Activated CD4-positive, alpha-beta T cell treated with anti-CD3 and anti-CD28 coated beads for 4 hours (primary cell): ENCODE measurements at places on chromosomes 1 and 21.

GRCh38 chr21:39097981-39098380 lies 85.3 kb downstream of the PSMG1 start:
- DNase-seq, result no peak

DNA sequence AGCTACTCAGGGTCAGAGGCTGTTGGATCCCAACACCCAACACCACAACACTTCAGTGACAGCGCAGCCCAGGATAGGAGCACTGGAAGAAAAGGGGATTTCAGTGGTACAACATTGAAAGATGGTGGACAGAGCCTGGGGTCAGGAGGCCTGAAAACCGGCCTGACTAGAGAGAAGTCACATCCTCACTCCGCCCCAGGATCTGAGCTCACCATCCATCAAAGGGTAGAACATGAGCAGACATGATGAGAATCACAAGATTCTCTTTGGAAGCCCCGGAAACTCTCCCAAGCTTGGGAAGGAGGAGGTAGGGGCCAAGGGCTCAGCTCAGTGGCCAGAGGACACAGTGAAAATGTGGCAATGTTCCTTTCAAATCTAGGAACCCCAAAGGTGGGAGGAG lies 271.3 kb downstream of the NPHP4 start:
- DNase-seq, result no peak

- no peak for DNase-seq
Observed at GRCh38 chr1:1100296-1100695, 15.6 kb downstream of the C1orf159 start.

GRCh38 chr1:43316738-43317520 lies 16.1 kb downstream of the TIE1 start:
- DNase-seq, result no peak

DNA sequence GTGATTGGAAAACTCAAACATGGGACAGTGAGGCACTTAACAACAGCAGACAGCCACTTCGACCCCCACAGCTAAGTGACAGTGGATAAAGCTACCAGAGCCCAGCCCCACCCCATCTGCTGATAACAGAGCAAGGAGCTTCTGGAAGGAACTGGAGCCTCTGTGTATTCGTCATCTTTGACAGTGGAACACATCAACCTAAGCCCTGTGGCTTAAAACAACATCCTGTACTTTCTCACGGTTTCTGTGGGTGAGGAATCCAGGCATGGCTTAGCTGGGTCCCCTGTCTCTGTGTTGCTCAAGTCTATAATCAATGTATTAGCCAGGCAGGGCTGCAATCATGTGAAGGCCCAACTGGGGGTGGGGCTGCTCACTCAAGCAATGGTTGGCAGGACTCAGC lies 18.4 kb upstream of the SIPA1L2 start:
- DNase-seq, result no peak

GRCh38 chr1:75124510-75124909 lies 9.7 kb upstream of the LHX8 start:
- DNase-seq, result no peak

GRCh38 chr1:54892586-54892985 lies 5.6 kb upstream of the DHCR24 start:
- DNase-seq, result no peak

GRCh38 chr1:13893409-13893821 lies 193.4 kb downstream of the PRDM2 start:
- DNase-seq, result no peak

DNA sequence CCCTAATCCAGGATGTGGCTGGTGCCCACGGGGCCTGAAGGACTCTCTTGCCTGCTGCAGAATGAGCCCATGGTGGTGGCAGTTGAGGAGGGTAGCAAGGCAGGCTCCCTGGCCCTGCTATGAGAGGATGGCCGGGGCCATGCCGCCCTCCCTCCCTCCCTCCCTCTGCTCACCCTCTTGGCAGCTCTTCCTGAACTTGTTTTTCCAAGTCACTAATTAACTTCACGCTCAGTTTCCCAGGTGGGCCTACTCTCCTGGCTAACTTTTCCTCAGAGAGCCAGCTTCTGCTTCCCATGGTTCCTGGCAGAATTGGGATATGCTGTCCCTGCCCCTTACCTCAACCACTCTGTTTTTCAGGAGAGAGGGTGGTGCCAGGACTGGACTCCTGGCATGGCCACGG lies 10.2 kb downstream of the KCNC4 start:
- no peak for DNase-seq

DNA sequence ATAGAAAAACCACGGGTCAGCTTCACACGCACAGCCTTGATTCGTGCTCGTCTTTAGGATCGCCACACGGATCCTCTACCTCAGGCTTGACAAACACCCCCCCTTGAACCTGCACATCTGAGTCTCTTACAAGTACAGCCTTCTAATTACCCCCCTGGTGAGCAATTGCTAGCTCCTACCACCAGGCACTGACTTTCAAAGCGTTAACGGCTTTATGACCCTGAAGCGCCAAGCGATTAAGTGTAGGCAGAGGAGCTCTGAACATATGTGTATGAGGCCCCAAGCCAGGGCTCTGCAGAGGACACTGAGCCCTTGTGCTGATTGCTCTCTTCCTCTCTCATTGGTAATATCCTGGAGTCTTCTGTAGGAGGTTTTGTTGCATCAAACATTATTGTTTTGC lies 55.7 kb upstream of the EPHA8 start:
- DNase-seq, result no peak

GRCh38 chr1:115240297-115240696 lies 97.8 kb downstream of the NGF start:
- no peak for DNase-seq

DNA sequence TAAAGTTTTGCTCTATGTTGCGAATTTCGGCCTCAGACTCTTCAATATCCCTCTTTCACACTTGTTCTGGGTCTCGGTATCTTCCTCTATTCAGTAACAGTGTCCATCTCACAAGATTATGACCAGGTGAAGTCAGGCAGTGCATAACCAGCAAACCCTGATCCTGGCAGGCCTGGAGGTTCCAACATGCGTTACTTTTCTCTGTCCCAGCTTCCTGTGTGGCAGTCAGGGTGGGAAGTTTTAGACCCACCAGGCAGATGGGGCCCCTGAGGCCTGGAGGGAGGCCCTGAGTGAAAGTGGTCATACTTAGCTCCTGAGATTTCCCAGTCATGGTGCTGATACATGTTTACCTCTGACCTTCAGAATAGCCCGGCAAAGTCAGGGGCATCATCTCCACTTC lies 5.1 kb downstream of the TMEM61 start:
- no peak for DNase-seq

DNA sequence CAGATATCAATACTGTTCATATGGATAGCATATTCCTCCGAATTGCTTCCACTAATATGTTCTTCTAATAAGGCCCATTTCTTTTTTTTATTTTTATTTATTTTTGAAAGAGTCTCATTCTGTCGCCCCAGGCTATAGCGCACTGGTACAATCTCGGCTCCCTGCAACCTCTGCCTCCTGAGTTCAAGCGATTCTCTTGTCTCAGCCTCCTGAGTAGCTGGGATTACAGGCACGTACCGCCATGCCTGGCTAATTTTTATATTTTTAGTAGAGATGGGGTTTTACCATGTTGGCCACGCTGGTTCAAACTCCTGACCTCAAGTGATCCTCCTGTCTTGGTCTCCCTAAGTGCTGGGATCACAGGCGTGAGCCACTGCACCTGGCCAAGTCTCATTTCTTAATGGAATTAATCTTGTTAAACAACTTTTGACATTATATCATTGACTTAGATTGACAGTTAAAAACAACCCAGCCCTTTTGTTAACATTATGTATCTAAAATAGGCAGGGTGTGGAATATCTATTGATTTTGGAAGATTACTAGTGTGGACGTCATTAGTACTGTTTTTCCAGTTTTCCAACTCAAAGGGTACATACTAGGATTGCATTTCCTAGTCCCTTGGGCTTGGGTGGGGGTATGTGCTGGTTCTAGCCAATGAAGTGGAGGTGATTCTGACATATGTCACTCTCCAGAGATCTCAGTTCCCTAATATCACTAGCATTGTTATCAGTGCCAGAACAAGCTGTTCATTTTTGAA lies 281.4 kb downstream of the GRIK1 start:
- DNase-seq, result no peak

DNA sequence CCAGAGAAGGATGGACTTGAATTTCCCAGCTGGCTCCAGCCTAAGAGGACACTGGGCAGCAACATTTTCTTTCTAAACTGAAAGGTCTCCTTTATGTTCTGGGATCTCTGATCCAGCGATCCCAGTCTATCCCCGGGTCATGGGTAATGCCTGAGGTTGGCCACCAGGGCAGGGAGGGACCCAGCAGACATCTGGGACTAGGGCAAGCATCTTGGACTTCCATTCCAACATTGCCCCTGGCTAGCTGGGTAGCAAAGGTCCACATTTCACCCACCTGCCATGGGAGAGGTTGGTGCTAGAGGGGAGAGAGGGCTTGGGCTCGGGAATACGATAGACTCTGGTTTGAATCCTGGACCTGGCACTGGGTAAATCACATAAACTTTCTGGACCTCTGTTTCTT lies 84.6 kb downstream of the LRRN2 start:
- DNase-seq, result no peak

DNA sequence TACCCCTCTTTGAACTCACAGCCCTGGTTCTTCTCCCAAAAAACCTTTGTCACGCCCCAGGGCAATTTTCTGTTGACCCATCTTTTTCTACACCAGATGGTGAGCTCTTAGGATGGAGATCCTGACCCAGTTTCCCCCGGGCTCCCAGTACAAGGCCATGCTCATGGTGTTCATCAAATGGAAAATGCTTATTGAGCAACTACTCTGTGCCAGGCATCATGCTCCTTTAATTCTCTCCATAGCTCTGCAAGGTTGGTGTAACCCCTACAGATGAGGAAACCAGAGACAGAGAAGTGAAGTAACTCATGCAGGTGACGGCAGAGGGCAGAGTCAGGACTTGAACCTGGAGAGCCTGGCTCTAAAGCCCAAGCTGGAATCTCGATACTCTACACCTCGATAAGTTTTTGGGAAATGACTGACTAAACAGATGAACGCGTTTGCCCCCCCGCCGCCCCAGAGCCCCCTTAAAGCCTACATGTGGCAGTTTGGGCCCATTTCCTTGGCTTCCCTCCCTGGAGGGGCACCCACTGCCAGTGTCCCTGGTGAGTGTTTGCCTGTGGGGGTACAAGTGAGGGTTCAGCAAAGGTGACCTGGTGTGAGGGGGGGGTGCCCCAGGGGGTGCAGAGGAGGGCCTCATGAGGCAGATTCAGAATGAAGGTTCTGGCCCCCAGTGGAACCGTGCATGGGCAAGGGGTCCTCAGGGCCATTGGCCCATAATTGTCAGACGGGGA lies 30.2 kb upstream of the RUNX3 start:
- DNase-seq, result no peak

- DNase-seq, result no peak
Observed at GRCh38 chr1:25186161-25187007, 45.9 kb downstream of the SYF2 start.

DNA sequence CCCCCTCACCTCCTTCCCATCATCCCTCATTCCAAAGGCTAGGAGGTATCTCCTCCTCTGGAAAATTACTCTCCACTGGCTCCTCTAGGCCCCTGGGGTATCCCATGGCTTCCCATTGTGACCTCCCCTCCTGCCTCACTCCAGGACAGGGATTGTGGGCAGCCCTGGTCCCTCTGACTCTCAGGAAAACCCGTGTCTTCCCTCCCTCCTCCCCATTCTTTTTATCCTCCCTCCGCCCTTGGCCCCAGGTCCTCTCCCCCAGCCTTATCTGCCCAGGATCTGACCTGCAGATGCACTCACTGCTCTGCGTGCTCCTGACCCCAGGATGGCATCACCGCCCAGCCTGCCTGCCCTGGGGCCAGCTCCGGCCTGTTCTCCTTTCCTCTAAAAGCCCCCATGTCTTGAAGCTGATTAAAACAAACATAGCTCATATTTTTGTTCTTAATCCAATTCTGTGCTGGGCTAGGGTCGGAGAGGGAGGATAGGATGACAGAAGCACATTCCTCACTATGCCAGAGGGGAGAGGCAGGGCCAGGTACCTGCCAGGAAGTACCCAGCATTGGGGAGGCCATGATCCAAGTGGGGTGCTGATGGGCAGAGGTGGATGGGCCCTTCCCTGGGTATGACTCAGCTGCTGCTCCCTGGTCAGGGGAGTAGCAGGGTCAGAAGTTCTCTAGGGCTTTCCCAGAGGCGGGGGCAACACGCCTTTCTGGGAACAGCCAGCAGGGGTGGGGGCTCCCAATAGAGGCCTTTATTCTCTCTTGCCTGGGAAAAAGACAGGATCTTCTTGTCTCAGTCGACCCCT lies 13.8 kb upstream of the UBL4B start:
- DNase-seq, result no peak

GRCh38 chr21:40215941-40216340 lies 348.7 kb downstream of the PCP4 start:
- no peak for DNase-seq

DNA sequence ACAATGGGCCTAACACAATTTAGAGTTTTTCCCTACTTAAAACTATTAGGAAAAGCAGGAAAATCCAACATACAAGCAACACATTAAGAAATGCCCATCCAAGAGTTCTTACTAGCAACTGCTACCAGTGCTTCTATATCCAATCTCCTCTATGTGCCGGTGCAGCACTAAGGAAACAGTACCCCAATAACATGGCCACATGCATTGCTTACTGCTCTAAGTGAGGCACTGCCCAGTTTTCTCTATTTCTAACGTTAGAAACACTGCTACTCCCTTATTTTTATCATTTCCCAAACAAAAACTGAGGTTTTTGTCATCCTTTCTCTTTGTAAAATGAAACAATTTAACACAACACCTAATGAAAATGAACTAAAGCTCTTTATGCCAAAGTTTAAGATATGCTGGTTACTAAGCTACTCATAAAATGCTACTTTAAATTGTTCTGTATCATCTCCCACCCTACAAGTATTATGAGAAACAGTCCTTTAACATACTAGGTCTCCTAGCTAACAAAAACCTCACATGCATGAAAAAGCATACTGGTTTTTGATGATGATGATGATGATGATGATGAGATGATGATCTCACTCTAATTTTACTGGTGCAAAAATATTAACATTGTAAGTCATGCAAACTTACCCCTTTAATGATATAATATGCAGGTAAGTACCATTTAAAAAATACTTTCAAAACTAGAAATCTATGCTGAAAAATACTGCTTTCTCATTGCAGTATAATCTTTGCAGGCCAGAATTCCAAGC lies 90.7 kb upstream of the TTC39A start:
- DNase-seq, result no peak

DNA sequence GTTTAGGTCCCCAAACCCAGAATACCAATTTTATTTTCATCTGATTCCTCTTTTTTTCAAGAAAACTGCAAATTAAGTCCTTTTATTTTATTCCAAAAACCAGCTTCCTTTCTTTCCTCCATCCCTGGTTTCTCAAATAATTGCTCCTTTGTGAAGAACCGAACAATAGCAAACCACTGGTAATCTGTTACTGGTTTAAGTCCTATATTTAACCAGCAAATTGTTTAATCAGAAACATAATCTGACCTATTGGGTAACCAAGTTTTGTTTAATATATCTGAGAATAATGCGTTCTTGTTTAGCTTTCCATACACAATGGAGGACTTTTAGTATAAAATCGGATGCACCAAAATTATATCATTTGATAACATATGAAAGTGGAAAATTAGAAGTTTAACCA lies 13.2 kb upstream of the DDR2 start:
- no peak for DNase-seq
